CD8-positive, alpha-beta memory T cell (primary cell): ENCODE measurements at places on chromosomes 16 and 17.

GRCh38 chr16:49664221-49665215 is 191.4 kb downstream of the ZNF423 start:
- no peak for DNase-seq

DNA sequence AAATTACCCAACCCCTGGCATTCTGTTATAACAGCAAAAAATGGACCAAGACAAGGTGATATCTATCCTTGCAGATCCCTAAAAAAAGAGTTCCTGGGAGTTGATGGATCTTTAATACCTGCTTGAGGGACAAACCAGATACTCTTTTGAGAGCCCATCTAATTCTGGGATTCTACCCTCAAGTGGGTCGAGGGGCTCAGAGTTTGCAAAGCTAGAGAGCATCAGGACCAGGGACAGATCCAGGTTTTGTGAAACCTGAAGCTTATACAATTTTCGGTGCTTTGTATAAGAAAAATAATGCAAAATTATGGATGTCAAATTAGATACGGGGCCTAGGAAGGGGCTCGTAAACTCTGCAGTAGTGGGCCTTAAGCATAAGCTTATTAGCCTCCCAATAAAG is 130.5 kb upstream of the CRHR1 start:
- no peak for DNase-seq

DNA sequence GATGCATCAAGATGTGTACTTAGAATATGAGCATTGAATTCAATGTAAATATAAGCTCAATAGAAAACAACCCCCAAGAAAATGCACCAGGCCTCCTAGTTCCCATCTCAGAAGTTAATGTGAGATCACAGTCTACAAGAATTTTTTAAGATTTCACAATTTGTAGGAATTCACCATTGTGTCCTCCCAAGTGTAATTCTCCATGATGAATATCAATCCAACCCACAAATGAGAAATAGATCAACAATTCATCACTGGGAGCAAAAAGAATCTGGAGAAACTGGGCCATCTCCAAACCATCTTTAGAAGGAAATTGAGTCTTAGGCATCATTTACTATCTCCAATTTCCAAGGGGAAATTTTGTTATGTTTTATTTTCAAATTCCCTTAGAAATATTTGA is 310.5 kb upstream of the GOT2 start:
- no peak for DNase-seq

GRCh38 chr17:50697062-50697461 is 10.7 kb downstream of the ANKRD40 start:
- no peak for DNase-seq

GRCh38 chr17:82050761-82051641 is 610 bp downstream of the RFNG start:
- no peak for DNase-seq

DNA sequence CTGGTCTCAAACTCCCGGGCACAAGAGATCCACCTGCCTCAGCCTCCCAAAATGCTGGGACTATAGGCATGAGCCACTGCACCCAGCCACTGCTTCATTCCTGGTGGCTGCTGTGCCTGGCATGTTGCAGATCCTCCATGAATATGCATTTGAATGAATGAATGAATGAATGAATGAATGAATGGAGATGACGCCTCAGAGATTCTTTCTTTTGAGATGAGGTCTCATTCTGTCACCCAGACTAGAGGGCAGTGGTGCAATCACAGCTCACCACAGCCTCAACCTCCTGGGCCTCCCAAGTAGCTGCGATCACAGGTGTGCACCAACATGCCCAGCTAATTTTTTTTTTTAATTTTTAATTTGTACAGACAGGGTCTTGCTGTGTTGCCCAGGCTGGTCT is 5.2 kb downstream of the SPN start:
- DNase-seq: no peak

GRCh38 chr16:19876501-19877059 is 8.1 kb downstream of the GPRC5B start:
- no peak for DNase-seq

DNA sequence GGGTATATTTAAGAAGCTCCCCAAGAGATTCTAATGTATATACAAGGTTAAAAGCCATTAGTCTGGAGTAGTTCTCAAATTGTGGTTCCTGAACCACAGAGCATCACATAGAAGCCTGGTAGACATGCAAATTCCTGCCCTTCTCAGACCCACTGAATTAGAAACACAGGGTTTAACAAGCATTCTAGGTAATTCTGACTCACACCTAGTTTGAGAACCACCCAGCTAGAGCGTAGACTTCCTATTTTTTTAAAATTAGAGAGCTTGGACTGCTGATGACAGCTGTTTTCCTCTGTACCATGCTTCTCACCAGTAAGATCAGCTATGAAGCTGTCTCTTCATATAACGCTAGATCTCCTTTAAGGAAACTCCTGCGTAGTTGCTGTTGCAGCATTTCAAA is 50.6 kb downstream of the HS3ST3B1 start:
- DNase-seq: no peak

- no peak for DNase-seq
Measured at GRCh38 chr16:57723170-57723569, 12.4 kb upstream of the KATNB1 start.

- no peak for DNase-seq
Measured at GRCh38 chr17:74757502-74757901, 9.1 kb downstream of the NHERF1 start.
